ENCODE measurements at places on chromosomes 6 and 20.

DNA sequence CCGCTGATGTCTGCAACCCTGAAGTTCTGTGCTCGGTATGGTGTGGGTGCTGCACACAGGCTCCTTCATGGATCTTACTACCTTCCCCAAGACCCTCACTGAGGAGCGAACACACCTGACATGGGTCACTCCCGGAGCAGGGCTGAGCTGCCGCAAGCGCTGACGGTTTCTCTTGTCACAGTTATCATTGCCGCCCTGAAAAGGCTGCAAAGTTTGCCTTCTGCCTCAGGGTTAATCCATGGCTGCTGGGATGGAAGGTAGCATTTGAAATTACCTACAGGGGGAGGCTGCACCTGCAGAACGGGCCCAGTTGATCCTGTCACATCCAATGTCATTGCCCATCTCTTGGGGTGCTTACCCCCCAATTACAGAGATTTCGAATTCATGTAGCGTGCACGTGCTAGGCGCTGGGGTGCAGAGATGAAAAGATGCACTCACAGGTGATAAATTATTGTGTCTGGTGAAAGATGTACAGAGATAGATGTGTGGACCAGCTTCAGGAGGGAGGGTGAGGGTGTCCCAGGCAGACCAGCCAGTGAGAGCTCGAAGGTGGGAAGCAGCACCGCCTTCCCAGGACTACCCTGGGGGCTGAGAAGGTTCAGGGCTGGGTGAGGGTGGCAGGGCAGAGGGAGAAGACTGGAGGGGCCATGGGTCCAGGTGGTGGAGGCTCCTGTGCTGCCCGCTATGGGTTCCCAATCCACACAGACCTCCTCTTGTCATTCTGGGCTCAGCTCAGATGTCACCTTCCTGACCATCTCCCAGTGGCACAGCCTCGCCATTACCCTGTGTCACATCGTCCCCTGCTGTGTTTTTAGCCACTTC is 120.1 kb downstream of the SYCP2 start:
- no peak for DNase-seq

DNA sequence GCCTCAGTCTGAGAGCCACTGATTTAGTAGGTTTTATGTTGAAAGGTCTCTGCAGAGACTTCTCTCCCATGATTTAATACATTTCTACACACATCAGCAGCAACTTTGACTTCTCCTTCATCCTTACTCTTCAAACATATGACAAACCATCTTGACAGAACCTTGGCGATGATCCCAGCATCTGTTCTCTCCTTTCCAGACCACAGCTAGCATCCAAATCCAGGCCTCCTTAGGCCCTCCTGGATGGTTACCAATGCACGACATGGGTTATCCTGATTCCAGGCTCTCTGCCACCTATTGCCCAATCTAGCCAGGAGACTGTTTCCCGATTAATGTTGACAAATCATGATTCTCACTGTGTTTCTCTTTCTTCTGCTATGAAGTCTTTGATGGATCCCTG is 16.8 kb downstream of the LAMA4 start:
- DNase-seq, result no peak

DNA sequence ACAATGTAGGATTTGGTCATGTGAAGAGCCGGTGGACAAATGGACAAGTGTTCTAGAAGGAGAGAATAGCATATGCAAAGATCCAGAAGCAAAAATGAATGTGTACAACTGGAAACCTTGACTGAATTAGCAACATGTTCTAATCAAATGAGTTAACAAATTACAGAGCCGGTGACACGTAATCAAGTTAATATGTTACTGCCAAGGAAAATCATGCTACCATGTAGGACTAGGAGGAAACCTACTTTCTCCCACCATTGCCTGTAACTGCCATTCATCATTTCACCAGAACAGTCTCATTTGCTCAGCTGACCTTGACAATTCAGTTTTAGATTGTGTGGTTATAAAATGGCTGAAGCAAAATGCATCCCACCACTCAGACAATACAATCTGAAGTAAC is 179.4 kb downstream of the KIF16B start:
- DNase-seq, result no peak

GRCh38 chr20:35316086-35316485 is 23.9 kb upstream of the FAM83C start:
- no peak for DNase-seq

DNA sequence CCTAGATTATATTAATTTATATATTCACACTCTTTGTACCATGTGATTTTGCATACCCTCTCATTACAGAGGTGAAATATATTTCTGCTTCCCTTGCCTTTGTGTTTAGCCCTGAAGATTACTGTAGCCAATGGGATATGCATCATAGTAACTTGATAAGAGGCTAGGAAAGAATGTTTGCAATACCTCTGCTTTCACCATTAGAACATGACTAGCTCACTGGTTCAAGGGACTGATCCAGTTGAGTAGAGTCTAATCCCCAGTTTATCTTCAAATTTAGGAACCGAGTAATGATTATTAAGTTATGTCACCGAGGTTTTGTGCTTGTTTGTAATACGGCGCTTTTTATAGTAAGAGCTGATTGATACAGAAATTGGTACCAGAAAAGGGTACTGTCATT is 552.6 kb upstream of the GJE1 start:
- DNase-seq, result no peak

- no peak for DNase-seq
Measured at GRCh38 chr20:57432862-57433491, 41.8 kb downstream of the RBM38 start.

DNA sequence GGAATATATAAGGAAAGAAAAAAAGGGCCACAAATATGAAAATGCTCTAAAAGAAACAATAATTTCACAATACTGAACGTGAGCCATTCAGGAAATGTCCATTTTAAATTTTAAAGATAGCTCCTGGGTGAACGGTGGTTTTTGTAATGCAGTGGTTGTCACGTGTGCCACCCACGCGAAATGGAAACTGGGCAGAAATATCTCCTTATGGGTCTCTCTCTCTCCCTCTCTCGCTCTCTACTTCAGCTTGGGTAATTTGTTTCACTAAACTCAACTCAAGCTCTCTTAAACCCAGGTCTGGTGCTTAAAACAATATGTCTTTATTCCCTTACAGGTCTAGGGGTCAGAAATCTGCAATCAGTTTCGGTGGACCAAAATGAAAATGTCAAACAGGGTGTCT is 150.8 kb downstream of the OR2B2 start:
- DNase-seq, result no peak

DNA sequence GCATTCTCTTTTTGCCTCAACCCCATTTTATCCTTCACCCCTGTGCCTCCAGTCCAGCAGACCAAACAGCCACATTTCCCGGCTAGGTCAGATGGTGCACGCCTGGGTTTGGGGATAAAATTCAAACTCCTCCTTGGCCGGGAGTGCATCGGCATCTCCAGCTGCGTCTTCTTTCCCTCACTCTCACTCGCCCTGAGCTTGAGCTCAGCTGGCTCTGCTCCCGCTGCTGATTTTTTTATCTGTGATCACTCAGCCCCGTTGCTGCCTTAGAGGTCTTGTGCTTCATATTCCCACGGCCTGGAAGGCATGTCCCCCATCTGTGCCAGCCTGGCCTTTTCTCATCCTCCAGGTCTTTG is 6.8 kb upstream of the EZR start:
- no peak for DNase-seq

DNA sequence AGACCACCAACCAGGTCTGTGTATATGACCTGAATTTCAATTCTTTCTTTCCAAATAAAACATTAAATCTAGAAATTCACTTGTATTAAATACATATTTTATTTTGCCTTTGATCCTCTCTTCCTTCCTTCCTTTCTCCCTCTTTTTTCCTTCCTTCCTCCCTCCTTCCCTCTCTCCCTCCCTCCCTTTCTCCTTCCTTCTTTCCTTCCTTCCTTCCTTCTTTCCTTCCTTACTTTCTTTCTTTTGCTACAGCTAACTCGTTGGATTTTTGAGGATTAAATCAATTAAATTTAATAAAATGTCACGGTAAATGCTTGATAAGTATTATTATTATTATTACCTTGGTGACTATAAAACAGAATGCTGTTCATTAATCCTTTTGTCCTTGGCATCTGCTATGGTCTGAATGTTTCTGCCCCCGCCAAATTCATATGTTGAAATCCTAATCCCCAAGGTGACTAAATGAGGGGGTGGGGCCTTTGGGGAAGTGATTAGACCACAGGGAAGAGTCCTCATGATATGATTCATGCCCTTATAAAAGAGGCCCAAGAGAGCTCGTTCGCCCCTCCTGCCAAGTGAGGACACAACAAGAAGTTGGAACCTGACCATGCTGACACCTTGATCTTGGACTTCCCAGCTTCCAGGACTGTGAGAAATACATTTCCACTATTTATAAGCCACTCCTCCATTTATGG is 67.6 kb upstream of the BTBD3 start:
- DNase-seq, result no peak

GRCh38 chr6:137495703-137496336 is 1.6 kb upstream of the OLIG3 start:
- no peak for DNase-seq

- DNase-seq, result no peak
Measured at GRCh38 chr20:20213526-20214121, 154.3 kb upstream of the INSM1 start.

GRCh38 chr6:7138921-7139358 is 31.2 kb downstream of the RREB1 start:
- no peak for DNase-seq

- peak; percentile 30 for DNase-seq
Measured at GRCh38 chr20:33465481-33466302, 22.1 kb upstream of the SNTA1 start.

- no peak for DNase-seq
Measured at GRCh38 chr6:25564943-25565342, 87.1 kb upstream of the SCGN start.

GRCh38 chr20:58573986-58574385 is 58.8 kb upstream of the APCDD1L start:
- no peak for DNase-seq

Measured in C1 segment of cervical spinal cord (tissue), 14 donors.